Vein endothelial cell (primary cell): ENCODE measurements at places on chromosomes 3 and 15. TPM values are rescaled to one million over a fixed set of nuclear protein-coding genes. Genes with fewer than 3 reads are reported as not detected.

Gene OR4F6
- total RNA-seq, result not detected in 2 replicates

Gene GRK7
- total RNA-seq, result not detected in 2 replicates

Gene GOLGA8G
- not detected in 2 replicates for total RNA-seq

Gene VWA5B2
- under 0.01 and 0.10 TPM in 2 replicates for total RNA-seq

Gene COL6A6
- total RNA-seq, result under 0.01 TPM in 1 of 2 replicates, not detected in the other

Gene STXBP5L
- total RNA-seq, result not detected in 2 replicates
